ENCODE measurements at places on chromosomes 2 and 18. TPM values are rescaled to one million over a fixed set of nuclear protein-coding genes. Genes with fewer than 3 reads are reported as not detected.

GRCh38 chr18:60232541-60232940 is 140.0 kb downstream of the MC4R start:
- no peak overlapping the region for H3K4me3 ChIP-seq
- H3K4me1 ChIP-seq: no peaks in the 10 kb centered on the region
- H3K27ac ChIP-seq: no peak overlapping the region
- H3K27me3 ChIP-seq: no peaks in the 10 kb centered on the region
- DNase-seq: no peak

GRCh38 chr2:102301867-102302362 is 9.4 kb upstream of the IL1RL1 start:
- peaks cover 63% of the 10 kb centered on the region for H3K27me3 ChIP-seq
- peak; percentile 41 for DNase-seq
- no peak overlapping the region for H3K4me3 ChIP-seq
- H3K36me3 ChIP-seq: no peaks in the 10 kb centered on the region

DNA sequence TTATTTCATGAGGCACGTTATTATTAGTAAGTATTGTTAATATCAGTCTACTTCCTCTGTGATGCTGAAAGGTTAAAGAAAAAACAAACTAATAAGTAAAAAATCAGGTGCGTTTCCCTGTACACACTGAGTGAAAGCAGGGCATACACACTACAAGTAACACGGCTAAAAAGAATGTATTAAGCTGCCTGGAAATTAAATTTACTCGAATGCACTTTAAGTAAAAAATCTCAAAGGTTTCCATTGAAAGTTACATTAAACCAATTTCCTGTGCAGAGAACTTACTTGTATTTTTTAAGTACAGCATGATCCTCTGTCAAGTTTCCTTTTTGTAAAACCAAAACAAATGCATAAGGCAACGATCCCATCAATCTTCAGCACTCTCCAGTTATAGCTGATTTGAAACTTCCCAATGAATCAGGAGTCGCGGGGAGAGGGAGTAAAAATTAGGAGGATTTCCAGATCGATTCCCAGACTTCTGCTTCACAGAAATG is 633 bp downstream of the BCL2 start:
- no peaks in the 10 kb centered on the region for H3K36me3 ChIP-seq
- no peaks in the 10 kb centered on the region for H3K27me3 ChIP-seq
- H3K4me1 ChIP-seq: peaks cover 34% of the 10 kb centered on the region
- H3K27ac ChIP-seq: peak overlapping the region; percentile 94
- no peak for DNase-seq

DNA sequence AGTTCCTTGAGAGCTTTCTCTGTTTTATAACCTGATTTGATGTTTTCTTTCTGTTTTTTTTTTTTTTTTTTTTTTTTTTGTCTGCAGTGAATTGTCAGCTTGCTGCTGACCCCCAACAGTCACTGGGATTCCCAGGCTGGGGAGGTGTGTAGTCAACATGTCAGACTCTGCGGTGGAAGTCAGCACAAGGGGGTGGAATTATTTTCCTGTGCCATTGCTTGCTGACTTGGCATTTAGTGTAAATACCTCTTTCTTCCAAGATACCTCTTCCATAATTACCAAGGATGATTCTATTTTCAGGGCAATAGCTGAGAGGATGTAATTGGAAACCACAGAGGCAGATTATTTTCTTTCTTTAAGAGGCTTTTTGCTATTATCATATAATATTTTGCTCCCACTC is 266.3 kb downstream of the CCDC85A start:
- no peak overlapping the region for H3K4me3 ChIP-seq
- no peaks in the 10 kb centered on the region for H3K27me3 ChIP-seq
- H3K4me1 ChIP-seq: peaks cover 3% of the 10 kb centered on the region
- no peak overlapping the region for H3K27ac ChIP-seq

- H3K4me1 ChIP-seq: peaks cover 15% of the 10 kb centered on the region
- peaks cover 23% of the 10 kb centered on the region for H3K27me3 ChIP-seq
- no peaks in the 10 kb centered on the region for H3K36me3 ChIP-seq
- DNase-seq: no peak
These were observed 632.4 kb downstream of the NYAP2 start for GRCh38 chr2:226031647-226032501.

FEV gene
- total RNA-seq: not detected

- no peak overlapping the region for H3K27ac ChIP-seq
- H3K4me3 ChIP-seq: no peak overlapping the region
- H3K36me3 ChIP-seq: no peaks in the 10 kb centered on the region
- DNase-seq: no peak
- H3K4me1 ChIP-seq: no peaks in the 10 kb centered on the region
These were observed 557.8 kb upstream of the GCFC2 start for GRCh38 chr2:76268484-76268883.

CAD gene
- 11.9 TPM for total RNA-seq
